H1 (cell line): ENCODE measurements at places on chromosomes 2 and 18. TPM values are rescaled to one million over a fixed set of nuclear protein-coding genes. Genes with fewer than 3 reads are reported as not detected.

ATP6V1C2 gene
- 0.63 and 0.74 TPM in 2 replicates for total RNA-seq

CGREF1 gene
- total RNA-seq = 3.4 and 3.5 TPM in 2 replicates

DNA sequence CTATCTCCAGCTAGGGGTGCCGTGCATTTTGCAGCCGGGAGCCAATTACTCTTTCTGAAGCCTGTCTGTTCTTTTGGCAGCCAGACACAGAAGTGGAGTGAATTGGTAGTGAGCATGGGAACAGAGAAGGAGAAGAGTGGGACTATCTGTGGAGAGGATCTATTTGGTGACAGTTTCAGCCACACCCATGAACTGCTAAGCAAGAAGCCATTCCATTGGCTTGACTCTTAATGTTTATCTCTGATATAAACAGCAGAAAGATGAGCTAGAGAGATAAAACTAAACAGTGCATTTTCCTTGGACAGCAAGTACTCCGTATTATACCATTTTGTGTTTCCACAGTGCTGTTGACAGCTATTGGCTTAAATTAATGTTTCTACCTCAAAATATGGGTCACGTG, 259.6 kb upstream of the THUMPD2 start:
- no peak for DNase-seq
- H3K4me3 ChIP-seq = no peak overlapping the region
- no peaks in the 10 kb centered on the region for H3K27me3 ChIP-seq
- H3K36me3 ChIP-seq = no peaks in the 10 kb centered on the region

GRCh38 chr2:43519643-43520221, 76.1 kb downstream of the THADA start:
- H3K27ac ChIP-seq = no peak overlapping the region
- H3K4me1 ChIP-seq = no peaks in the 10 kb centered on the region
- H3K4me3 ChIP-seq = no peak overlapping the region
- H3K27me3 ChIP-seq = no peaks in the 10 kb centered on the region

DNA sequence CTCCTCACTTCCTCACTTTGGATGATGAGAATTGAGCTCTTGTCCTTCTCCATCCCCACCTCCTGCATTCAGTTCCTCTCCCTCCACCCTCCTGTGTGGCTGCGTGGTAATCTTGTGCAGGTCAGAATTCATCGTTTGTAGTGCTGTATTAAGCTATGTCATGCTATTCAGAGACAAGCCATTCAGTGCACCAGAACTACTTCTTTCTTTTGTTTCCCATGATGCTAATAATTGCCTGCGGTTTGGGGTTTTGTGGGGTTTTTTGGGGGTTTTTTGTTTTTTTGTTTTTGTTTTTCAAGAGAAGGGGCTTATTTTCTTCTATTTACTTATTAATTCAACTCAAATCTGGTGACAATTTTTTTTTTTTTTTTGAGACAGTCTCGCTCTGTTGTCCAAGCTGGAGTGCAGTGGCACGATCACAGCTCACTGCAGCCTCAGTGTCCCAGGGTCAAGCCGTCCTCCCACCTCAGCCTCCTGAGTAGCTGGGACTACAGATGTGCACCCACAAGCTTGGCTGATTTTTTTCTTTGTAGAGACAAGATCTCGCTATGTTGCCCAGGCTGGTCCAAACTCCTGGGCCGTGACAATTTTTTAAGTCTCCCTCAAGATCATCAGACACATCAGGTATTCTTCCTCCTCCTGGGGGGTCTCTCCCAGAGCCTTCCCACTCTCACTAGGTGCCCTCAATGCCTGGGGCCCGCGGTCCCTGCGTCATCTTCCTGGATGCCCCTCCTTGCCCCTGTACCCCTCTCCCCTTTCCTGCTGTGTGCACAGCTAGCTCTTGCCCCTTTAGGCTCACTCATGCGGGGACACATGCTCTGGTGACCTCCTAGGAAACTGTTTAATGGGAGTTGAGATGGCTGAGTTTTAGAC, 37.8 kb downstream of the MAL start:
- no peak overlapping the region for H3K4me3 ChIP-seq
- no peak overlapping the region for H3K27ac ChIP-seq
- DNase-seq = no peak
- no peaks in the 10 kb centered on the region for H3K36me3 ChIP-seq
- H3K27me3 ChIP-seq = no peaks in the 10 kb centered on the region
- no peaks in the 10 kb centered on the region for H3K4me1 ChIP-seq
